ENCODE measurements at places on chromosomes 6 and 20.

GRCh38 chr20:8670893-8671215, 398.0 kb upstream of the PLCB4 start:
- DNase-seq = no peak

DNA sequence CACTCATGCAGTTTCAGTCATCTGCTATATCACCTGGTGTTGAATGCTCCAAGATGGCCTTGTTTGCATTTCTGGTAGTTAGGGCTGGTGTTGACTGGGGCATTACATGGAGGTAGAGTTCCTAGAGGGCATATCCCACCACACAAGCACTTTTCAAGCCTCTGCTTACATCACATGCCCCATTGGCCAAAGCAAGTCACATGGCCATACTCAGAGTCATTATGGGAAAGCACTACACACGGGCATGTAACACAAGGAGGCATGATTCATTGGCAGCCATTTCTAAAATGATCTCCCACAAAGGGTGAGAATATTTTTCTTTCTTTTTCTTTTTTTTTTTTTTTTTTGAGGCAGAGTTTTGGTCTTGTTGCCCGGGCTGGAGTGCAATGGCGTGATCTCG, 73.2 kb downstream of the TRMT6 start:
- no peak for DNase-seq

- no peak for DNase-seq
Observed at GRCh38 chr6:1819007-1819406, 209.3 kb downstream of the FOXC1 start.

GRCh38 chr6:72140795-72141194, 254.4 kb downstream of the RIMS1 start:
- no peak for DNase-seq

GRCh38 chr6:158081657-158081935, 86.5 kb downstream of the SERAC1 start:
- no peak for DNase-seq
